Stimulated activated CD4-positive, alpha-beta T cell treated with anti-CD3 and anti-CD28 coated beads, Interleukin-12 subunit alpha, Interleukin-12 subunit beta, amount 100 ng/mL, for 24 hours (primary cell): ENCODE measurements at places on chromosomes 4 and X.

GRCh38 chr4:55838356-55838755 is 15.1 kb upstream of the EXOC1 start:
- DNase-seq: no peak

- no peak for DNase-seq
Measured at GRCh38 chrX:50967736-50968135, 57.2 kb downstream of the BMP15 start.

DNA sequence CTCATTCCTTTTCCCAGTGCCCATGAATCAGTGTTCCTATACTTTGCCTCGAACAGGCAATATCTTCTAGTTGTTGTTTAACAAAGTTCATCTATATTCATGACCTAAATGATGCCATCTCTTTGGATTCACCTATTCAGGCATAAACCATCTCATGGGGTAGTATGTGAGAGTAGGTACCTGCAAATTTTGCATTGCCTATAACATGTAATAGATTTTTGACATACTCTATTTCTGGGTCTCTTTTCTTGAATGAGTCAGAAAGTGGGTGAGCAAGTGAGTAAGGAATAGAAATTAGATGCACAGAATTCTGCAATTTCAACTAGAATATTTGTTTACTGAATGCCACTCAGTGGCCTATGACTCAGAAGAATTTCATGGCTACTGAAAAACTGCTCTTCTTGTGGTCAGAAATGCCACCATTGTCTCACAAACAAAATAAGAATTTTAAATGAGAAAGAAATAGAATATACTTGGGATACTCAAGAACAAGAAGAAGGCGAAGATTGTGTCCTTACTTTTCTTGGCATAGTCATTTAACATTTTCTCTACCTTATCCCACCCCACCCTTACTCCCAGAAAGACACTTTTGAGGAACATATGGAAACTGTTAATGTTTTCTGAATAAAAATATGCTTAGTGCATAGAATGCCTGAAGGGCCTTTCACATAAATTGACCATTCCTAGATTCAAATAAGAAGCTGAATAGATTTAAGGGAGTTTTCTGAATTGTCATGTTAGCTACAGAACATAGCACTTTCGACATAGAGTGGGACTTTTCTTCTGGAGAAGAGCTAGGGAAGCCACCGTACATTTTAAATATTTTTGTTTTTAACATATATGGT is 86.8 kb downstream of the HHIP start:
- no peak for DNase-seq

GRCh38 chr4:13860126-13860525 is 232.6 kb upstream of the BOD1L1 start:
- DNase-seq: no peak

GRCh38 chr4:70269674-70270073 is 27.3 kb downstream of the CSN3 start:
- no peak for DNase-seq

DNA sequence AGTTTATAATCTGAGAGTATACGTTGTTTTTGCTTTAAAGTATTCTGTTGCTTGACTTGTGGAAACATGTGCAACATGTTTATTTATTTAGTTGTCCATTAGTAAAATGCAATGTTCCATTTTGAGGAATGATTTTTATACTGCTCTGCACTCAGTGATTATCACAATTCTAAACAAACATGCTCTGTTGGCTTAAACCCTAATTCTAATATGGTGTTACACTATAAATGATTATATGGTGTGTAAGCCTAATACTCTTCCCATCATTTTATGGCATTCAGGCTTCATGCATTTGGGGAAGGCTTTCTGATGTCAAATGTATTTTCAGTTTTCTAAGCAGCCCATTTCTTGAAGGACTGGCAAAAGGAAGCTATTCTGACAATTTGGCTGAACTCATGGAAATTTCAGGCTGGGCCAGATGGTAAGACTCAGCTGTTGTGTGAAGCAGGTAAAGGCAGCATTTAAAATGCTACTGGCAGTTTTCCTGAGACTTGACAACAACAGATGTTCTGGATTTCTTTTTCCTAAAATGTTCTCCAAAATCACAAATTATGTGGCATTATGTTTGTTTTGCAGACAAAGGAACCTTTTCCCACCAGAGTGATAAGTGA is 336.7 kb upstream of the GNPDA2 start:
- no peak for DNase-seq
